ENCODE measurements at places on chromosomes 5 and 9.

DNA sequence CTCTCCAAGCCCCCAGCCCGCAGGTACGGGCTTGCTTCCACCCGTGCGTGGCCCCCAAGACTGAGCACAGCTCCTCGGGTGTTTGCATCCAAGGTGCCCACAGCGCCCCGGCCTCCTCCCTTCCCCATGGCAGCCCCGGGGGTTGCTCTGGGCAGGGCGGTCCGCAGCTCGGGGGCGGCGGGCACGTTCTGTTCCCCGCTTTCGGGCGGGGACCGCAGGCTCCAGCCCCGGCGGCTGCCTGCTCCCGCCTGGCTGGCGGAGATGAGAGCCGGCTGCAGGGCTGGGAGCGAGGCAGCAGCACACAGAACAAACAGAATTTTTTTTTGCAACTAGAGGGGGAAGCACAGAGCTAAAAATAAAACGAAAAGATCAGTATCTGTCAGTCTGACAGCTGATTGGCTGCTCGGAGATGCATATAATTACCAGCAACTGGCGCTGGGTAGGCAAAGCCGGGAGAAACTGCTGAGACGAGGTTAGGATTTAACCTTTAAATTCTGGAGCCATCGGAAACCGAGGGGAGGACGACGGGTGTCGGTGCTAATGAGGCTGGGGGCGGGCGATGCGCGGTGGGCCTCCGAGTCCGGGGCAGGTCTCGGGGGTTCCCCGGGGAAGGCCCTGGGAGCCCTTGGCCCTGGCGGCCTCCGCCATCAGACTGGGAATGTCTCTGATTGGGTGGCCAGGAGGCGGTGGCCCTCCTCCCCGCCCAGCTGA, 142.7 kb upstream of the IER5L start:
- DNase-seq = no peak

GRCh38 chr5:7493081-7493480, 97.1 kb downstream of the ADCY2 start:
- no peak for DNase-seq

DNA sequence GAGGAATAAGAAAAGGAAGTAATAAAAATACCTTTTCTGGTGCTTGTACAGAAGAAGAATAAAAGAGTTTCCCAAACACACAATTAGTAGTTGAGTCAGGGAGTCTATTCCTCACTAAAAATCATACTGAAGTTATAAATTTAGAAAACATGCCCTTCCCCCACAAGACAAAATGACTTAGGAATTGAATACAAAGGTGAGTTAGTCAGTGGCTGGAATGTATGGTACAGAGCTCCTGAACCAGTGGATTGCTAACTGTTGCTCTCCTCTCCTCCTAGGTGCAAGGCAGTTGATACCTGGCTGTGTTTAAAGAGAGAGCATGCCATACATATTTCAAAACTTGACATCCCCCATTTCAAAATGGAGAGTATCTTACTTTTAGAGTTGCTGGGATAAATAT, 1.9 kb downstream of the GDA start:
- DNase-seq = no peak

- no peak for DNase-seq
Measured at GRCh38 chr5:166282939-166283338, 2008.5 kb upstream of the WWC1 start.
